ENCODE measurements at places on chromosomes 12 and 14.

DNA sequence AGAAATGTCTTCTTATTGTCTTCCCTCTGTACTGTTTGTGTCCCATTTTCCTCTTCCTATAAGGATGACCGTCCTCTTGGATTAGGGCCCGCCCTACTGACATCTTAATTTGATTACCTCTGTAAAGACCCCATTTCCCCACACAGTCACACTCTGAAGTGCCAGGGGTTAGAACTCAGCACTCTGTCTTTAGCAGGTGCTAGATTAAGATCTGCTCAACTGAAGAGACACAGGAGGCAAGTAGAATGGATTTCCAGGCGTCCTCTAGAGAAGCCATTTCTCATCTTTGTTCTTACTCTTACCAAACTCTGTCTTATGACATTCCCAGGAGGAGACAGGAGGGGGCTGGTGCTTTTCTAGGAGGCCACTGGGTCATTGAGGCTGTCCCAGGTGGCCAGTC, 50.8 kb downstream of the VCPKMT start:
- no peak for DNase-seq

DNA sequence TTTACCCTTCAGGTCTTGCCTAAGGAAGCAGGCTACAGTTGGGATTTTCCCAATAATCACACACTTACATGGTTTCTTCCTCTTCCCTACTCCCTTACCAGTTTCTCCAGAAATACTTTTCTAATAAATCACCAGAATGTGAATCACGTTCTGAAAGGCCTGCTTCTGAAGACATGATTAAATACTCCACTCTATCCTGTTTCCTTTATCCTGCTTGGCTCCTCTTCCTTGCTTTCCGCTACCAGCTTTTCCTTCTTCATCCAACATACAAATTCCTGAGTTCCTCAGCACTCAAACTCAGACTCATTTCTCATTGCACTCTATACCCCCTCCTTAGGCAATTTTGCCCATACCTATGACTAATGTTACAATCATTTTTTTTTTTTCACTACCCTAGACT, 118.3 kb downstream of the MGAT4C start:
- DNase-seq = no peak

DNA sequence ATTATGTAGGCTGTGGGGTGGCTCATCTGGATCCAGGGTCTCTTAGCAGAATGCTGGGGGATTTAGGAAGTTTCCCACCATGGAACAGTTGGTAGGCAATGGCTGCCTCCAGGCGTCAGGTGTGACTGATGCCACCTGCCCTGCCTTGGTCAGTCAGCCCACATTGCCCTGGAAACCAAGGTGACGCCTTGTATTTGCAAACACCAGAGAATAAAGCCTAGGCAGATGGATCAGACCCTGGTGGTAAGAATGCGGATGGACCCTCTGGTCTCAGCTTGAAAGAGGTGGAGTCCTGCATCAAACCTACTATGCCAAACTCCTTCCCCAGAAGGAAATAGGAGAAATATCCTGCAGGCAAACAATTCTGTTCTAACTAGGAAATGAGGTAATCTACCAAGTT, 38.2 kb downstream of the NCKAP5L start:
- DNase-seq = no peak

DNA sequence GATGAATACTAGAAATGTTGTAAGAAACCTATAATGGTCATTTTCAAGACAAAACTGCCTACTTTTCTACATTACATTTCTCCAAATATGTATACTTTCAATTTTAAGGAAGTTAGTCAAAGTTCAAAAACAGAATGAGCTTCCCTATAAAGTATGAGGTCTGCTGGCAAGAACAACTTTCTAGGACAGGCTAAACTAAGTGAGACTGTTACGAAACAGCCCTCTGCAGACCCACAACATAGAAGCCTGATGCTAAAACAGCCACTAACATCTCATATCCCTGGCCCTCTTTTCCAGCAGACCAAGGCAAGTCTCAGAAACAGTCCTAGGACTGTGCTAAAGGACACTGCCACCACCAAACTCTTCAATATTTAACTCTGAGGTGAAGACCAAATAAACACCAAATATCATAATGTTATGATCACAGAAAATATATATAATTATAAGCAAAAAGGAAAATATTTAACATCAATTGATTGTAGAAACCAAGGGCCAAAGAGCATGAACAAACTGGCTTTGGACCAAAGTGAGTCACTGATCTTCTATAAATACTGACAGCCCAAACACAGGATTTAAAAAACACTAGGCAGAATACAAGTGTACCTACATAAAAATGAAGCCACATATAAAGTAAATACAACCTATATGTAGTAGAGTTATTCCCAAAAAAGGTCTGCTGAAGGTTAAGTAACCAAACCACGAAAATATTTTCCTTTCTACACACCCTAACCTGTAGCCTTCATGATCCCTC, 27.7 kb downstream of the PPP4R3A start:
- no peak for DNase-seq

DNA sequence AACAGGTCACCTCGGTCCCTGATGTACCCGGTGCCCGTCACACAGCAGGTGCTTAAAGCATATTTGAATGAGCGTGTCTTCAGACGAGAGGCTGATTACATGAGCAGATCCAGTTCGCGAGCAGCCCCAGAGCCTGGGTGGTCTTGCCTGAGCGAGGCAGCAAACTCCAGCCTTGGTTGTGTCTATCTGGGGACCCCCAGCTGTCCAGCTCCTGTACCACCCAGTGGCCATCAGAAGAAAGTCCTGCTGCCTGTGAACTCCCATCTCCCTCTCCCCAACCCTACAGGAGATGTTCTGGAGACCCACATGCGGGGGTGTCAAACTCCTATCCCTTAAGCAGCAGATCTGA, 174.2 kb downstream of the PHETA1 start:
- no peak for DNase-seq

- DNase-seq = no peak
Observed at GRCh38 chr12:112823582-112824149, 32.1 kb downstream of the RPH3A start.

Measured in NCI-H526 treated with DMSO at 0.1 percent for 48 hours (cell line).